ENCODE measurements at places on chromosomes 2 and 18. TPM values are rescaled to one million over a fixed set of nuclear protein-coding genes. Genes with fewer than 3 reads are reported as not detected.
A peak's percentile ranks its signal among the peaks of the same experiment; 100 is the strongest.

GRCh38 chr18:50313031-50313607 is 25.6 kb upstream of the CXXC1 start:
- no peak for DNase-seq
- no peak overlapping the region for H3K27ac ChIP-seq
- H3K4me1 ChIP-seq: peaks cover 7% of the 10 kb centered on the region

- H3K36me3 ChIP-seq: peaks cover 6% of the 10 kb centered on the region
- no peak for DNase-seq
- no peaks in the 10 kb centered on the region for H3K4me1 ChIP-seq
- peaks cover 49% of the 10 kb centered on the region for H3K27me3 ChIP-seq
- H3K4me3 ChIP-seq: no peak overlapping the region
Measured at GRCh38 chr18:65934874-65935273, 184.1 kb downstream of the CDH7 start.

OTOS gene
- not detected for total RNA-seq

DNA sequence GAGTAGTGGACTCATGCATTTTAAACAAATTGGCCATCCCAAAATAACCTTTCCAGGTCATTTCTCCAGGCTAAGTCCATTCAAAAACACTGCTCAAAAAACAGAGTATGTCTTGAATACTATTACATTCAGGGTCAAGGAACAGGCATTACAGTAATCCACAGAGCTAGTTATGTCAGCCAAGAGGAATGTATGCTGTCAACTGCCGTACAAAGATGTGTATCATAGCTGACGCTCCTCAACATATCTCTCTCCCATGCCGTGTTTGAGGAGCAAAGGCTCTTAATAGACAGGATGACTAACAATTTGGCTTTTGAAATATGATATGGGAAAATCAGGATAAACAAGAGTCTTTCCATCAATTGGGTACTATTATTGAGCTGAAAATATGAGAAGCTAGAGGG is 68.8 kb upstream of the KCTD1 start:
- H3K36me3 ChIP-seq: no peaks in the 10 kb centered on the region
- no peaks in the 10 kb centered on the region for H3K27me3 ChIP-seq
- H3K27ac ChIP-seq: no peak overlapping the region
- H3K4me3 ChIP-seq: no peak overlapping the region

ECEL1 gene
- not detected for total RNA-seq

- peak overlapping the region; percentile 71 for H3K27ac ChIP-seq
- H3K27me3 ChIP-seq: no peaks in the 10 kb centered on the region
- no peak for DNase-seq
Measured at GRCh38 chr2:72793798-72794440, 31.9 kb downstream of the EXOC6B start.

DNA sequence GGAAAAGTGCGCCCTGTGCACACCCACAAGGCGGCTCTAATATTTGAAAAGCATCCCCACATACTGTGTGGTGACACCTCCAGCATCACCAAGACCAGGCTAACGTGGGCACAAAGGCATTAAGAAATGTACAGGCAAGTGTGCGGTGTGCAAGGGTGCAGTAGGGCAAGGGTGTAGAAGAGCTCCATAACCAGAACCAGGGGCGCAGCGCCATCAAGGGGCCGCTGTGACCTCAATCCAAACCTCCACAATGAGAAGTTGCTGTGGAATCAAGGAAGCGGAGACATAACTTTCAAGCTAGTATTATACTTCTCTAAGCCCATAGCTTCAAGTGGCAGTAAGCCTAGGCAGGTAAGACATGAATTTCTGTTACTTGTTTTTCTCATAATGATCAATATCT is 13.0 kb downstream of the L3MBTL4 start:
- peaks cover 12% of the 10 kb centered on the region for H3K4me1 ChIP-seq
- H3K36me3 ChIP-seq: no peaks in the 10 kb centered on the region
- H3K27me3 ChIP-seq: no peaks in the 10 kb centered on the region
- no peak overlapping the region for H3K27ac ChIP-seq
- no peak for DNase-seq

DNA sequence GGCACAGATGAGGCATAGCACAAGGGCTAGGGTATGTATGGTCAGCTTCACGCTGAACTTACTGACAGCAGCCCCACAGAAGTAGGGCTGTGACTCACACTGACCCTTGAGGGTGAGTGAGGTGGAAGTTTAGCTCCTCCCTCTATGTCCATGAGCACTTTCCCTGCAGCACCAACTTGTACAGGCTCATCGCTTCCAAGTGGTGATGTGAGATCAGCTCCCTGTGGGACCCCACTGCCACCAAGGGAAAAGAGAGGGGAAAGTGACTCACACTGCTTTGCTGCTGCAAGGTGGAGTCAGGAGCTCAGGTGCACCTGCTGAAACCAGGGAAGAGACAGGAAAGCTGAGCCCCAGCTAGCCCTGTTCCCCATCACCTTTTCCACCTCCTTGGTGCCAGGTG is 91.5 kb downstream of the TEX51 start:
- peaks cover 51% of the 10 kb centered on the region for H3K27me3 ChIP-seq
- no peak overlapping the region for H3K27ac ChIP-seq
- H3K4me3 ChIP-seq: no peak overlapping the region
- H3K36me3 ChIP-seq: no peaks in the 10 kb centered on the region
- peak; percentile 39 for DNase-seq

DNA sequence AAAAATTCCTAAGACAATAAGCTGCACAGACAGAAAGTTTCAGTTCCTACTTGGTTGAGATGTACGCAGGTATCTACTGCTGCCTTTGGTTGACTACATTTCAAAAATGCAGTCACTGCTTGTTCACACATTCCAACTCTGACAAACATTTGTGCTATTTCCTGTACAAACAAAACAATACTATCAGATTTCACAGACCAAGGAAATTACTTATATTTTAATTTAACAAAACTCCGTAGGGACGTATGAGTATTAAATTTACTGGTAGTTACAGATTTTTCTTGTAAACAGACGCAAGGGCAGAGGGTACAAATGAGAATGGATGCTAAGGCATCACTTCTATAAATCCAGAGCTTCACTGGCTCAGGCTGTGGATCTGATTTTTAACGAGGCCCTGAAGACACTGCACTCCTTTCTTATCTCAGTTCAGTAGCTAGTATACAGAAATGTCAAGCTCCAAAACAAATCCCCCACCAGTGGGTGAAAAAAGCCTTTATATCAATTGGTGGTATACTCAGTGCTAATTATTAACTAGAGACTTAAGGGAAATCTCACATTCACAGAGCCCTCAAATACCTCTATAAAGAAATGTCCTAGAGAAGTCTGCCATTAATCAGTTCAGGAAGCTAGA is 31.7 kb upstream of the TTC32 start:
- peak overlapping the region; percentile 91 for H3K27ac ChIP-seq
- peaks cover 26% of the 10 kb centered on the region for H3K36me3 ChIP-seq
- peak overlapping the region; percentile 64 for H3K4me3 ChIP-seq

GRCh38 chr18:70417847-70418246 is 129.0 kb downstream of the SOCS6 start:
- no peaks in the 10 kb centered on the region for H3K27me3 ChIP-seq
- H3K36me3 ChIP-seq: peaks cover 5% of the 10 kb centered on the region
- H3K27ac ChIP-seq: no peak overlapping the region
- peaks cover 44% of the 10 kb centered on the region for H3K4me1 ChIP-seq
- DNase-seq: no peak

DNA sequence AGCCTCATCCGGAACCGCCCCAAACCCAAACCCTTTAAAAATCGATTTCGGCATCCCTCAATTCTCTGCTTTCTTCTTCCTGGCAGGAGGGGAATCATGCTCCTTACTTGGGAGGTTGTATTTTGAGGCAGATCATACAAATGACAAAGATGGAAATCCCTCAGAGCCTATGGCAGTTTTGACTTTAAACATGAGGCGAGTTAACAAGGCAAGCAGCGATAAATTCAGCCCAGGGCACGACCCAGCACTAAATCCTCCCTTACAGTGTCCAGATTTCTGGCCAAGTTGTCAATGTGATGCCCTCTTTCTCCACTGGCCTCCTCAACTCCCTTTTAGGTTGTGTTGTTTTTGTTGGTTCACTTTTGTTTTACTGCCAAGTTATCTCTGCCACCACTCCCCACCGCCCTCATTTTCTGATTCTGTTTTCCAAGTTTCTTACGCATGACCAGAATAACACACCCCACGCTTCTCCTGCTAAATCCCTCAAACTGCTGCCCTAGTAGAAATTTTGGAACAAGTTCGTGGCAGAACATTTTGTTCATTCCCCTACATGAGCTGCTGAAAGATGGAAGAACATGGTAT is 68.3 kb downstream of the CTAGE1 start:
- H3K4me1 ChIP-seq: peaks cover 7% of the 10 kb centered on the region
- DNase-seq: no peak
- H3K27me3 ChIP-seq: no peaks in the 10 kb centered on the region
- no peak overlapping the region for H3K27ac ChIP-seq
- peak overlapping the region; percentile 39 for H3K4me3 ChIP-seq

VIT gene
- total RNA-seq: not detected

- H3K36me3 ChIP-seq: no peaks in the 10 kb centered on the region
- no peak for DNase-seq
- no peak overlapping the region for H3K27ac ChIP-seq
- no peaks in the 10 kb centered on the region for H3K4me1 ChIP-seq
- no peaks in the 10 kb centered on the region for H3K27me3 ChIP-seq
Measured at GRCh38 chr18:13368080-13368813, 149.7 kb downstream of the LDLRAD4 start.

GRCh38 chr18:79596446-79597175 is 83.0 kb upstream of the CTDP1 start:
- no peak for DNase-seq
- peaks cover under 1% of the 10 kb centered on the region for H3K36me3 ChIP-seq
- H3K4me1 ChIP-seq: no peaks in the 10 kb centered on the region
- no peak overlapping the region for H3K4me3 ChIP-seq
- H3K27ac ChIP-seq: no peak overlapping the region
- no peaks in the 10 kb centered on the region for H3K27me3 ChIP-seq

DNA sequence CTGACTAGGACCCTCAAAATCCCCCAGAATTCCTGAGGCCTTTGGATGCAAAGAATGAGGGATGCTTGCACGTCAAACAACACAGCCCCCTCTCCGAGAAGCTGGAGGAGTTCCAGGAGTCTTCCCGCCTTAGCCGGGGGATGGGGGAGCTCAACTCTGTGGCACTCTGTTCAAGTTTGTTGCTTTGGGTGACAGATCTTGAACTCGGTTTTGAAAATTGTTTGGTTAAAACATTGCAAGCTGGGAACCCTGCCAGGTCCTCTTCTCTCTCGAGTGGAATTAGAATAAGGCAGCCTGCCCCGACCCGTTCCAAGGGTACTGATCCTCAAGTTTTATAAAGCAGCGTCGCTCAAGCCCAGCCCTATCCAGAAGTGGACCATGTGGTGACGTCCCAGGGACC is 244.1 kb downstream of the LOXHD1 start:
- DNase-seq: no peak
- H3K4me3 ChIP-seq: no peak overlapping the region
- H3K36me3 ChIP-seq: no peaks in the 10 kb centered on the region
- H3K27me3 ChIP-seq: no peaks in the 10 kb centered on the region

AKAIN1 gene
- not detected for total RNA-seq

DNA sequence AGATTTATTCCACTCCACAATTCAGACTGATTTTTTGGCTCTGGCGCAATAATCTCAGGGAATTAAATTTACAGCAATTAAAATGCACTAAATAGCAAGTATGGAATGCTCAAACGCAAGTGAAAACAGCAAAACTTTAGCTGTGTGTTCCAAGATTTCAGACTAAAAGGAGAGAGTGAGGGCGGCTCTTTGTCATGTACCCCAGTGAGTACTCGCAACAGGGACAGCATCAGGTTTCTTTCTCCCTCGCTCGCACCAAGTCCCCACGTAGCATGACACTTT is 1.1 kb downstream of the ROCK2 start:
- peak overlapping the region; percentile 88 for H3K27ac ChIP-seq
- H3K27me3 ChIP-seq: no peaks in the 10 kb centered on the region
- peak overlapping the region; percentile 91 for H3K4me3 ChIP-seq
- DNase-seq: no peak
- H3K36me3 ChIP-seq: peaks cover 5% of the 10 kb centered on the region

CRYGC gene
- not detected for total RNA-seq

DNA sequence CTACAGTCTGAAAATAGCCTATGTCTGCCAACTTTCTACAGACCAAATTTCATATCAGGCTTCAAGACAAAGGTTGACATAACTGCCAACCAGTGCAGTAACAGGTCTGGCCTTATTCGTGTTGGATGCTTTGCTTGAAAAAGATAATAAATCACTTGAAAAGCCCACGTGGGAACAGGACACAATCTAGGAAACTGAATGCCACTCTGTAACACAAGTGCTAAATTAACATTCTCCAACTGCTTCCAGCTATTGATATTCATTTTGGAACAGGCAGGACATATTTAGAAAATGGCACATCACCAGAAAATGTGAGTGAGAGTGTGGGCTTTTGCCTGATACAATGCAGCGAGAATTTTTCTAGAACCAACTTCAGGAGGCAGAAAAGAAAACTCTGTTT is 165.9 kb upstream of the CCDC150 start:
- H3K27me3 ChIP-seq: no peaks in the 10 kb centered on the region
- H3K27ac ChIP-seq: no peak overlapping the region
- DNase-seq: no peak
- H3K4me3 ChIP-seq: no peak overlapping the region

DNA sequence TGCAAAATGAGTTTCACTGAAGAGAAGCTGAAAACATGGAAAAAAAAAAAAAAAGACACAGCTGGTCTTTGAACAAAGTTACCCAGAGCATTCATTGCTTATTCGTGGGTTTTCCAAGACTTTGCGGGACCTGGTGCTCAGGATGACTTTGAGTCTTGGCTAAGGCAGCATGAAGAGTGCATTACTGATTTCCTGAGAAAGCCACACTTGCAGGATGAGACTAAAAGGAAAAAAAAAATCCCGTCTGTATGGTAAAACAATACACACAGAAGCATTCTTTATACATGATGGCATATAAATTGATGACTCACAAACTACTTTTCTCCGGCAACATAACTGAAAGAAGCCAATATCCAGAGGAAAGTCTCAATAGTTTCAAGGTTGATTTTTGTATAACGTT is 195.4 kb downstream of the SPP2 start:
- peak; percentile 80 for DNase-seq
- no peaks in the 10 kb centered on the region for H3K27me3 ChIP-seq
- peak overlapping the region; percentile 97 for H3K27ac ChIP-seq
- peak overlapping the region; percentile 38 for H3K4me3 ChIP-seq
- H3K4me1 ChIP-seq: peaks cover 68% of the 10 kb centered on the region

- H3K27me3 ChIP-seq: no peaks in the 10 kb centered on the region
- H3K27ac ChIP-seq: peak overlapping the region; percentile 80
- peak; percentile 33 for DNase-seq
- H3K4me3 ChIP-seq: no peak overlapping the region
- H3K4me1 ChIP-seq: peaks cover 15% of the 10 kb centered on the region
Measured at GRCh38 chr2:101696272-101697123, 1.0 kb upstream of the MAP4K4 start.

EPB41L3 gene
- not detected for total RNA-seq

GRCh38 chr18:73244401-73244800 is 376.6 kb upstream of the NETO1 start:
- H3K27ac ChIP-seq: no peak overlapping the region
- no peak overlapping the region for H3K4me3 ChIP-seq
- DNase-seq: no peak
- H3K27me3 ChIP-seq: no peaks in the 10 kb centered on the region
- H3K36me3 ChIP-seq: peaks cover 6% of the 10 kb centered on the region

GRCh38 chr2:127401757-127402695 is 14.3 kb upstream of the MAP3K2 start:
- peaks cover 53% of the 10 kb centered on the region for H3K4me1 ChIP-seq
- H3K27me3 ChIP-seq: no peaks in the 10 kb centered on the region
- H3K36me3 ChIP-seq: peaks cover 6% of the 10 kb centered on the region
- H3K4me3 ChIP-seq: peak overlapping the region; percentile 29
- DNase-seq: no peak
- peak overlapping the region; percentile 70 for H3K27ac ChIP-seq

Measured in MCF 10A (cell line).